ENCODE measurements at places on chromosomes 12 and 14.

- DNase-seq, result no peak
These were observed 1036.5 kb upstream of the NOVA1 start for GRCh38 chr14:27634056-27634970.

DNA sequence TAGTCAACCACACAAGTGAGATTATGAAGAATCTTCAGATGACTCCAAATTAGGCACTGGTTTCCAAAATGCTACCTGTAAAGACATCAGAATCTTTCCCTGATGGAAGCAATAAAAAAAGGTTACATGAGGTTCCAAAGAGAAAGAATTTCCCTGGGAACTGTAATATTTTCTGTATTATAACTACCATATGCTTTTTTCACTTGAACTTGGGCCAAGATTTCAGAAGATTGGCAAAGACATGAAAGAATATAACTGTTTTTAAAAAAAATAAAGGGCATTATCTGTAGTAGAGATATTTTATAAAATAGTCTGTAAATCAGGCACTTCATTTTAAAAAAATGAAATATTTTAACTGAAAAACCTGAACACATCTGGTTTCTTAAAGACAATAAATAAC lies 12.9 kb downstream of the HECTD1 start:
- no peak for DNase-seq

DNA sequence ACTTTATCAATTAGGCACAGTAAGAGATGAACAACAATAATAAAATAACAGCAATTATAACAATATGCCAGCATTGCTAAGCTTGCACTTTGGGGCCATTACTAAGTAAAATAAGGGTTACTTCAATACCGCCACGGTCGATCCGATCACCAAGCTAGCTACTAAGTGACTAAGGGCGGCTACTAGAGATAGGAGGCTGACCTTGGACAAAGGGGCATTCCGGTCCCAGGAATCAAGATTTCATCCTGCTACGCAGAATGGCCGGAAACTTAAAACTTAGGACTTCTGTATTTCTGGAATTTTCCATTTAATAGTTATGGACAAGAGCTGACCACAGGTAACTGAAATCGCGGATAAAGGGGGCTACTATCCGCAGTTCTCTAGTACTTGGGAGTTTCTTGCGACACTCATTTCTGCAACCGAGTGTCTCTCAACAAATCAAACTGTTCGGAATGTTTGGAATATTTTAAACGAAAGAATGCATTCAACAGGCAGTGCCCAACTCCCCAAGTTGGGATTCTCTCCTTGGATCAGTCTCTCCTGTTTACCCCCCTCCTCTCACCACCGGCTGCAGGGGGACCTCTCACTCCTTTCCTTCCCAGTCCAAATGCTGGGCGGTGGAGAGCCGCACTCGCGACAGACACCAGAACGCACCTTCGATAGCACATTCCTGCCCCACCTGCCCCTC lies 650 bp downstream of the HEBP1 start:
- peak; percentile 5 for DNase-seq

DNA sequence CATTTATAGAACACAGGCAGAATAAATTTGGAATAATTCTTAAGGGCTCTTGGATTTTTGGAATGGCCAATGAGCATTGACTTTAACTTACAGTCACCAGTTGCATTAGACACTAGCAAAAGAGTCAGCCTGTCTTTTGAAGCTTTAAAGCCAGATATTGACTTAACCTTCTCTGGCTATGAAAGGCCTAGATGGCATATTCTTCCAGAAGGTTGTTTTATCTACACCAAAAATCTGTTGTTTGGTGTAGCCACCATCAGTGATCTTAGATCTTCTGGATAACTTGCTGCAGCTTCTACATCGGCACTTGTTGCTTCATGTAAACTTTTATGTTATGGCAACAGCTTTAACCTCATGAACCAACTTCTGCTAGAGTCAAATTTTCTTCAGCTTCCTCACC lies 10.4 kb downstream of the PCNX1 start:
- no peak for DNase-seq

All from NCI-H2227 treated with DMSO at 0.1 percent for 48 hours (cell line).